Hypothalamus (tissue), 51 donors: ENCODE measurements at places on chromosomes 11 and 22.
A peak's percentile ranks its signal among the peaks of the same experiment; 100 is the strongest.

DNA sequence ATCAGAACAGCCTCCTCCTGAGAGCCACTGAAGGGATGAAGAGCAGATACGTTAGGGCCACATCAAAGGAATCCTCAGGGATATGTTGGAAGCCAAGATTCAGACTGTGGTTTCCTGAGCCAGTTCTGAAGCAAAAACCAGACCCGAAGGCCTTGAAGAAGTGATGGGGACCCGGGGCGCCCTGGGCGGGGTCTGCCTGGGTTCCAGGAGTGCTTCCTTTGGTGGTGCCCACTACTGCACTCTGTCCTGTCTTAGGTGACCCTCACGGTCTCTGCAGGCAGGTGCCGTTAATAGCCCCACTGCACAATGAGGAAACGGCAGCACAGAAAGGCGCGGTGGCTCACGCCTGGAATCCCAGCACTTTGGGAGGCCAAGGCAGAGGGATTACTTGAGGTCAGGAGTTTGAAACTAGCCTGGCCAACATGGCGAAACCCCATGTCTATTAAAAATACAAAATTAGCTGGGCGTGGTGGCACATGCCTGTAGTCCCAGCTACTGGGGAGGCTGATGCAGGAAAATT is 12.9 kb upstream of the SH3BP1 start:
- DNase-seq, result no peak

GRCh38 chr11:131923309-131923708 is 552.9 kb downstream of the NTM start:
- DNase-seq, result no peak

DNA sequence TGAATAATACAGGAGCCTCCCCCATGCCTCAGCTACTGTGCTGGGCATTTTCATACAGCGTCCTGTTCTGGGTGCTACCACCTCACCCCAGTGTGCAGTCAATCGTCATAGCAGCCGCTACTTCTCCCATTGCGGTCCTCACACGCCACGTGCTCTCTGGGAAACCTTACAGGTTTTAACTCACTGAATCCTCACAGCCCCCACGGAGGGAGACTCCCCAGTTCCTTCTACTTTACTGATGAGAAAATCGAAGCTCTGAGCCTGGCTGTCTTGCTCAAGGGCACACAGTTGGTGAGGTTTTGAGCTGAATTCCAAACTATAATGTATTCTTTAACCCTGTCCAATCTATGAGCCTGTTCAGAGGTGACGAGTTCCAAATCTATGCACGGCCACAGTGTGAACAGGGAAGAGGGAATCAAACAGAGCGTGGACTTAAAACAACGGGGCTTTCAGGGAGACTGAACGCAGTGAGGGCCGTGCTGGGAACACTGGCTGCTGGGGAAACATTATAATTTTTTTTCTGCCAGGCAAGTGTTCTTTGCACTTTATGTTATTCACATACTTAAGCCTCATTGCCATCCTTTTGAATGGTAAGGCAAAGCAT is 421.5 kb downstream of the BRD1 start:
- no peak for DNase-seq

GRCh38 chr11:128551058-128551457 is 36.3 kb downstream of the ETS1 start:
- no peak for DNase-seq

DNA sequence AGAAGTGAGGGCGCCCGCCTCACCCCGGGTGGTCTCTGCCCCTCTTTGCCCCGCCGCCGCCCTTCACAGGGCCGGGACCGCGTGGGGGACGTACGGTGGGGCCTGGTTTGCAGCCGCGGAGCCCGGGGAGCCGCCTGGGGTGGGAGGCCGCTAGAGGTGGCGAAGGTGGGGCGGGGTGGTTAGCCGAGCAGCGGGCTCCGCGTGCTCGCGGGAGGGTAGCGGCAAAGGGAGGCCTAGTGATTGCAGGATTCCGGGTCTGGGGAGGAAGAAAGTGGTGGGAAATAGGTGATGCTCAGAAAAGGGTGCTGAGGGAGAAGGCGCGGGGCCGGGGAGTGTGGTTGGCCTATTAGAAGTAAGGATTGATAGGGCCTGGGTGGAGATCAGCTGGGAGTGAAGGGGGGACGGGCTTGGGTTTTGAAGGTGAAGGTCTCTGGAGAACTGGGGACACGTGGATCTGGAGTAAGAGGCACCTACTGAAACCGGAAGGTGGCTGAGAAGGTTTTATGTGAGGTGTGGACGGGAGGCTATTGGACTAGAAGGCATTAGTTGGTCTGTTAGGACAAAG is 571 bp downstream of the FAR1 start:
- DNase-seq, result peak; percentile 68

DNA sequence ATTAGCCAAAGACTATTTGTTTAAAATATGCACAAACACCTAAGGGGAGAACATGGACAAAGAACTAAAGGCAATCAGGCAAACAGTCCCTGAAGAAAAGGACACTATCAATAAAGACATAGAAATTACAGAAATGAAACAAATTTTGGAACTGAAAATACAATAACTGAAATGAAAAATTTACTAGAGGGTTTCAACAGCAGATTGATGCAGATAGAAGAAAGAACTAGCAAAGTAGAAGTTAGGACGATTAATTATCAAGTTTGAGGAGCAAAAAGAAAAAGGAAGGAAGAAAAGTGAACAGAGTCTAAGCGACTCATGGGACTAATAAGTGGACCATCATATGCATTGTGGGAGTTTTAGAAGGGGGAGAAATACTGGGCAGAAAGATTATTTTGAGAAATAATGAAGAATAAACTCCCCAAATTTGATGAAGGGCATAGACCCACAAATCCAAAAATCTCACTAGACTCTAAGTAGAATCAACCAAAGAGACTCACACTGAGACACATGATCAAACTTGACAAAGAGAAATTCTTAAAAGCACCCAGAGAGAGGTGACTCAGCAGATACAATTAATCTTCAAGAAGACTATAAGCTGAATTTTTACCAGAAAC is 62.9 kb downstream of the JAM3 start:
- DNase-seq, result no peak

- DNase-seq, result no peak
Measured at GRCh38 chr11:127454856-127455255, 454.3 kb upstream of the KIRREL3 start.

- DNase-seq, result no peak
Measured at GRCh38 chr11:12544986-12545775, 129.0 kb upstream of the TEAD1 start.

DNA sequence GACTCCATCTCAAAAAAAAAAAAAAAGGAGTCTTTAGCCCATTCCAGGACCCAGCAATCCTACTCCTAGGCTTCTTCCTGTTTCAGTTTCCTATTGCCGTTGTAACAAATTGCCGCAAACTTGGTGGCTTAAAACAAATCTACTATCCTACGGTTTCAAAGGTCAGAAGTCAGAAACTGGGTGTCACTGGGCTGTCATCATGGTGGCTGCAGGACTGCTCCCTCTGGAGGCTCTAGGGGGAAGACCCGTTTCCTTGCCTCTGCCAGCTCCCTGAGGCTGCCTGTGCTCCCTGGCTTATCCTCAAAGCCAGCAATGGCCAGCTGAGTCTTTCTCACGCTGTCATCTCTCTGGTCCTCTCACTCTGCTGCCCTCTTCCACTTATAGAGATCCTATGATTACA is 8.7 kb upstream of the DAGLA start:
- no peak for DNase-seq

- no peak for DNase-seq
Measured at GRCh38 chr11:531919-532526, 3.4 kb downstream of the HRAS start.

GRCh38 chr22:16603448-16603768 is 10.8 kb upstream of the CCT8L2 start:
- DNase-seq, result no peak

DNA sequence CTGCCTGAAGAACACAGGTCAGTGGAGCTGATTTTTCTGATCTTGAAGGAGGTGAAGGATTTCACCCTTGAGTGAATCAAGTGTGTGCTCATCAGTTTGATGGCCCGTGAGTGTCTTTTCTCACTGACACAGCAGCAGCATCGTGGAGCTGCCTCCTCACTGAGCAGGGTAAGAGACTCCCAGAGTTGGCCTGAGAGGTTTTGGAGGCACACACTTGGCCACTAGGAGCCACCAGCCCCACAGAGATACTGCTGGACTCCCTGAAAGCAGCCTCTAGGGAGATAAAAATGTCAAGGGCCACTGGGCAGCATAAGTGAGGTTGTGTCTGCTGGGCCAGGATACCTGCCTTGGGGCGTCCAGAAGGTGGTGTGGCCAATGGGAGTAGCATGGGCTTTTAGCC is 245.4 kb downstream of the GRIK4 start:
- DNase-seq, result no peak

DNA sequence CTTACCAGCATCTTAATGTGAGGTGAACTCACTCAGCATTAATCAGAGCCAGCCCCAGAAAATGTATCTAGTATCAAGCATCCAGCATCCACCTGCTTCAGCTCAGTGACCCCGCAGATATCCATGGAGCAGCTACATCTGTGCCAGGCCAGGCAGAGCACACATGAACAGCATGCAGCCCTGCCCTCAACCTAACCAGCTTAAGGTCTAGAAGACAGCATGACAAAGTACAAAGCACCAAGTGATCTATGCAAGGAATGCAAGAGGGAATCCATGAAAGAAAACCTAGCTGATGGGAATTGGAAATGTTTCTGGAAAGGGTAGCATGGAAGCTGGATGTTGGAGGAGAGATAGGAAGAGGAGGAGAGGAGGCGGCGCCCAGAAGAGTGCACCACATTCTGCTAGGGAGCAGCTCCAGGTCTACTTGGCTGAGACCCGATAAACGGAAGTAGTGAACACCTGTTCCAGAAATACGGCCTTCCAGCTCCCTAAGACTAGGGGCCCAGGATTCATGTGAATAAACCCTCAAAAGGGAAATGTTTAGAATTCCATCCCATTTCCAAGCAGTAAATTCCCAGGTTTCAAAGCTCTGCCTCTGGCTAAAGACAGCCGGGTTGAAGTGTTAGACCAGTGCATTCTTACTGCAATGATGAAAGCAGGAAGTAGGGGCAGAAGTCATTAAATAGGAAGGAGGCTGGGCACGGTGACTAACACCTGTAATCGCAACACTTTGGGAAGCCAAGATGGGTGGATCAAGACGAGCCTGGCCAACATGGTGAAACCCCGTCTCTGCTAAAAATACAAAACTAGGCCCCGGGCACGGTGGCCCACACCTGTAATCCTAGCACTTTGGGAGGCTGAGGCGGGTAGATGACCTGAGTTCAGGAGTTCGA is 23.5 kb upstream of the L3MBTL2 start:
- no peak for DNase-seq

DNA sequence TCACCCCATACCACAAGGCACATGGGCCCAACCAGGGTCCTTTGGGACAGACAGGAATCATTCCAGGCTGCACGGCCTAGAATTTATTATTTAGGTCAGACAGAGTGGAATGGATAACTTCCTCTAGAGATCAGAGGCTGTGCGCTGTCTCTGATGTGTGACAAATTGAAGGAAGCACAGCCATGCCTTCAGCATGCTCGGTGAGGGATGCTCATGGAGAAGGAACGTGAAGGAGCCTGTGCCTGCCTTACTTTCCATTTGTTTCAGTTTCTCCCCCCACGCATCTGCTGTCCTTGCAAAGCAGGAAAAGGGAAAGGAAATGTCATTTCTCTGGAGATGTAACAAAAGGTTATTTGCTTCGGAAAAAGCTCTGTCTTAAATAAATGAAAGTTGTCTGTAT is 644.1 kb downstream of the OPCML start:
- no peak for DNase-seq

DNA sequence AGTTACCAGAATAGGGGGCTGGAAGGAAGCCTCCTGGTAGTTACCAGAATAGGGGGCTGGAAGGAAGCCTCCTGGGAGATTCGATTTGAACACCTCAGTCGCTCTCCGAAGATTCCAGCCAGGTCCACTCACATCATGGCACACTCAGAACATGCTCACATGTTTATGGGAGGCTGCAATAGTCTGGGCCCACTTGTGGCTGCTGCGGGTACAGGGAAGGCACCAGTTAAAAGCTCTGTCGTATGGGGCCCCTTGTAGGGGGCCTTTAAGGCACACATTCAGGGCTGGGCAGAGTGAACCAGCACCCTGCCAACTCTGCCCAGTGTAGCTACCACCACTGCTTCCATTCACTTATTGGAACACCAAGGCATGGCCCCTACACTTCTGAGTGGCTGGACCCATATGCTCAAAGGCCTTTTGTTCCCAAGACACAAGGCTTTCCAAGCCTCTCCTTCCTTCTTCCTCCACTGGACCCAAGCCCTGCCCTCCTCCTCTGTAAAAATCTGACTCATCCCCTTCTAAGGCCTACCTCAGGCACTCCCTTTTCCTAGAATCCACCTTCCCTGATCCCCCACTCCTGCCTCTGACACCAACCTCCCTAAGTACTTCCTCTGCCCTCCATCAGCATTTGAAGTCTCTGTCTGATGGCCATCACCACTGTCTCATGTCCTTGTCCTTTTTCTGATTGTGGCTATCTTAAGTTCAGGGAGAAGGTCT is 28.0 kb downstream of the USP35 start:
- DNase-seq, result no peak

DNA sequence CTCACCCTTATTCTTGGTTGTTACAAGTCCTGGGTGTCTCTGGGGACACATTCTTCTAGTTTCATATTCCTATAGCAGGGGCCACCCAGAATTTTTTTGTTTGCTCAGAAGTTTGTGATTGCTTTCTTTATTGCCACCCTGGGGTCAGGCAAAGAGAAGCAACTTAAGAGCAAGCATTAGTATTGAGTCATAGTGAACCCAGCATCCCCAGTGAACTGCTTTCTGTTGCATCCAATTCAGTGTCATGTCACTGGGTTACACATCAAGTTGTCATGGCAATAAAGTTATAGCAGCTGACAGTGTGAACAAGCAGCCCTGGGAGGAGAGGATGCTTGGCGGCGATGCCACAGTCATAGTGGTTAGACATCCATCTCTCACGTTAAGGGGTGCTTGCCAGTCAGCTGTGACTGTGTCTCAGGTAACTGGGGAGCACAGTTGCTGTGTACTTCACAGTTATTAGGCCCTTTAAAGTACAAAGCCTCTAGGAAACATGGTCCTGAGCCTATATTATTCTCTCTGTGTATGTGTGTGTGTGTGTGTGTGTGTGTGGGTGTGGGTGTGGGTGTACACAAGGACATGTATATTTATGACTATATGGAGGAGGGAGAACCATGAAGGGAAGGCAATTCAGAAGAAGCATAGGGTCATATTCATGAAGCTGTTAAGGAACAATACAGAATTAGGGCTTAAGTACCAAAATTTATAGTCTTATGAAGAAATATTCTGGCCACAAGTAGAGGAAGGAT is 52.5 kb downstream of the TRIM44 start:
- no peak for DNase-seq

DNA sequence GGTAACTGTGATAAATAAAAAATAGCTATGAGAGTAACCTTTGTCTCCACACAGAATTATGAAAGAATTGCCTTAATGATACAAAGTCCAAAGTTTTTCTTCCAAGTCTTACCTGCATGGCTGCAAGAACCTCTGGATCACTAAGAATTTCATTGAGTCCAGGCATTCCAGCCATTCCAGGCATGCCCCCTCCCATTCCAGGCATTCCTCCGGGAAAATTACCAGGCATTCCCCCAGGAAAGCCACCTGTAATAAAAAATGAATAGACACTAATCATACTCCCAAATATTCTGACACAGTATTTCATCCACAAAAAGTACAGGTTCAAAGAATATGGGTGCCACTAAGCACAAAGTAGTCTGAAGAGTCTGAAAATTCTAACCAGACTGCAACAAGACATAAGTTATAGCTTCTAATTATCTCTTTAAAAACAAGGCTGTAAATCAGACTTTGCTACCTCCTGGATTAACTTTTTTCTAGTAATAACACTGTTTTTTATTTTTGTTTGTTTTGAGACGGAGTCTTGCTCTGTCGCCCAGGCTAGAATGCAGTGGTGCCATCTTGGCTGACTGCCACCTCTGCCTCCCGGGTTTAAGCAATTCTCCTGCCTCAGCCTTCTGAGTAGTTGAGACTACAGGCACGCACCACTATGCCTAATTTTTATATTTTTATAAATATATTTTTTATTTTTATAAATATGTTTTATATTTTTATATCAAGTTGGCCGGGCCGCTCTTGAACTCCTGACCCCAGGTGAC is 8.0 kb upstream of the SLC25A17 start:
- no peak for DNase-seq
